ENCODE measurements at places on chromosomes 6 and 20.

DNA sequence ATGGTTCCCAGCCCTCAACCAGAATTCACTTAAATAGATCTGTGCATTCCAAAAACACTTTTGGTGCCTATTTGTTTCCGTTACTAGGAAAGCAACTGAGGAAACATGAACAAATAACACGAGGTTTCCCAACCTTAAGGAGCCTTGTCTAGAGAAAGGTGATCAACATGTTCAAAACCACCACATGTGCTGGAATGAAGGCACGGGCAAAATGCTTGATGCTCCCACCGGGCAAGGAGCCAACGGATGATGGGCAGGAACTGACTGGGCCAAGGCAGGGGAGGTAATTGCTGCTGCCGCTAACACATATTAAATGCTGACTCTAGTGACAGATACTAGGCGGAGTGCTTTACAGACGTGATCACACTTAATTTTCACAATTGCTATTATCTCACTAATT is 2.5 kb downstream of the MYLK4 start:
- no peak for DNase-seq

DNA sequence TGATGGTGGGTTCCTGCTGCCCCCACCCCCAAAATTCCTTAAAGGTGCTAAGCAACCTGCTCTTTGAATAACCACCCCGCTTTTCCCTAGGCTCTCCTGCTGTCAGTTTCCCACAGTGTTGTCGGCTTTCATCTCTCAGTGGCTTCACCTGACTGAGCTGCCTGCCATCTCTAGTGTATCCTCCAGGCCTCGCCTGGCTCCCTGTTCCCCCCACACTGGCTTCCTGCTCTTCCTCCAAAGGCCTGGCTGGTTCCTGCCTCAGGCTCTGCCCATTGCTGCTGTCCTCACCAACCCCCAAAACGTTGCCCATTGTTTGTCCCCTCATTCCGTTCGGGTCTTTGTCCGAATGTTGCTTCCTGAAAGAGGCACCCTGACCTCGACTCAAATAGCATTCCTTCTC is 93.8 kb upstream of the POPDC3 start:
- DNase-seq, result no peak

GRCh38 chr20:47964149-47964548 is 178.9 kb upstream of the SULF2 start:
- DNase-seq, result no peak

- DNase-seq, result no peak
These were observed 57.7 kb downstream of the PXDC1 start for GRCh38 chr6:3693831-3694230.

GRCh38 chr20:14778096-14778495 is 440.7 kb upstream of the FLRT3 start:
- no peak for DNase-seq

DNA sequence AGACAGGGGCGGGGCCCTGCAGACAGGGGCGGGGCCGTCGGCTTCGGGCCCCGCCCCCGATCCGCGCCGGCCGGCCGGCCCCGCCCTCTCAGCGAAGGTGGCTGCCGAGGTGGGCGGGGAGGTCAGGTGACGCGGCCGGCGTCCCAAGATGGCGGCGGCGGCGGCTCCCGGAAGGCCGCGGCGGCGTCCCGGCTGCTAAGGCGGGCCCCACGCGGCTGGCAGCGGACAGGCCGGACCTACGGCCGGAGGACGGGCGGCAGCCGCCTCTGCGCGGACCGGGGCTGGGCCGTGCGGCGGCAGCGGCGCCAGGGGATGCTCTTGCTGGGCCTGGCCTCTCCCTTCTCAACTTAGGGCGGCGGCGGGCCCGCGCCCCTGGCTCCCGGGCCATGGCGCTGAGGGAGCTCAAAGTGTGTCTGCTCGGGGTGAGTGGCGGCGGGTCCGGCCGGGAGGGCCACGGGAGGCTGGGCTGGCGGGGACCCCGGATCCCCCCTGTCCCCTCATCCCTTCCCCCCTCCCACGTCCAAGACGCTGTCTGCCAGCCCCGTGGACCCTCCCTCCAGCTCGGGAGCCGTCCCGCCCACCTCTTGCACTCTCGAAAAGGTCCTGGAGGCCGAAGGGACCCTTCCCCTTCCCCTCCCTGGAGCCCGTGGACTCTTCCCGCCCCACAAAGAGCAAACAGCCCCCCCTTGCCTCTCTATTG is at the start of gene RAB22A:
TSS of gene RAB22A (plus strand) at position 125 of the 700 bp plus-strand sequence. CDS start at position 387, 262 bp downstream.
- DNase-seq, result peak; percentile 23

- DNase-seq, result no peak
These were observed 7.1 kb upstream of the GRM4 start for GRCh38 chr6:34152806-34153520.

DNA sequence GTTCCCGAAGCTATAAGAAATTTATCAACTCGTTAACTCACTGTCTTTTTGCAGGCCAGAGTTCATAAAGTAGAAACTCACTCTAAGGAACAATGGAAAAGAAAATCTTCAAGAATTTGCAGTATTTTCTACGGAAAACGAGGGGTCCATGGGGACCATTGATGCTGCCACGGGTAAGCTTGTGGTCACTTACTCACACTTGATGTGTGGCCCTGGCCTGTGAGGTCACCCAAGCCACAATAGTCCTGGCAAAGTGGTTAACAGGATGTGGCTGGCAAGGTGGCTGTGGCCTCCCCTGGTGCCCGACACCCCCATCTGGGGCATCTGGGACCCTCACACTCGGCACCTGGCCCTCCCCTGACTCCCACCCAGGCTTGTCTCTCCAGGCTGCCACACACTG is 123.4 kb downstream of the C6orf118 start:
- no peak for DNase-seq

- DNase-seq, result no peak
These were observed 2.1 kb downstream of the KHDC3L start for GRCh38 chr6:73364549-73364948.

GRCh38 chr20:10671221-10671918 is 2.4 kb downstream of the JAG1 start:
- peak; percentile 80 for DNase-seq

DNA sequence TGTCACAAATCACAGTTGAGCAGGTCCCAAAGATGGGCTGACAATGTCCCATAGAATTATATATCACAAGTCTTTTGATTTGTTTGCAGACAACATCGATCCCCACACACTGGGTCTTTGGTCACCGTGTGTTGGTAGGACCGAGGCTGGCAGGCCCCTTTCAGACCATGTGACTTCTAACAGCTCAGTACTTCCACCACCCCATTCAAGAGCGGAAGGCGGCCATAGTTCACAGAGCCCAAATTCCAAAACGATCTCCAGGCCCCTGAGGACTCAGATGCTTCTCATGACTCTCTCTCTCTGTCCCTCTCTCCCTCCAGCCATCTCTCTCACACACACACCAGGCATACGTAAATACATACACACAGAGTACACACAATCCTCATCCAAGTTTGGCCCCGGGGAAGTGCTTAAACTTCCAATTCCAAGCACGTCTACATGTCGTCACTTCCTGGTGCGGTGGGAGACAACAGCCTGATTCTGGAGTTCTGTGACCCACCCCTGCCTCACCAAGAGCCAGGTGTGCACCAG is 155.9 kb upstream of the INSM1 start:
- no peak for DNase-seq

All from C1 segment of cervical spinal cord (tissue), 14 donors.